Astrocyte of the spinal cord (primary cell): ENCODE measurements at places on chromosomes 16 and 17.

GRCh38 chr16:57999366-57999970 lies 1.0 kb downstream of the ZNF319 start:
- DNase-seq, result peak; percentile 42

DNA sequence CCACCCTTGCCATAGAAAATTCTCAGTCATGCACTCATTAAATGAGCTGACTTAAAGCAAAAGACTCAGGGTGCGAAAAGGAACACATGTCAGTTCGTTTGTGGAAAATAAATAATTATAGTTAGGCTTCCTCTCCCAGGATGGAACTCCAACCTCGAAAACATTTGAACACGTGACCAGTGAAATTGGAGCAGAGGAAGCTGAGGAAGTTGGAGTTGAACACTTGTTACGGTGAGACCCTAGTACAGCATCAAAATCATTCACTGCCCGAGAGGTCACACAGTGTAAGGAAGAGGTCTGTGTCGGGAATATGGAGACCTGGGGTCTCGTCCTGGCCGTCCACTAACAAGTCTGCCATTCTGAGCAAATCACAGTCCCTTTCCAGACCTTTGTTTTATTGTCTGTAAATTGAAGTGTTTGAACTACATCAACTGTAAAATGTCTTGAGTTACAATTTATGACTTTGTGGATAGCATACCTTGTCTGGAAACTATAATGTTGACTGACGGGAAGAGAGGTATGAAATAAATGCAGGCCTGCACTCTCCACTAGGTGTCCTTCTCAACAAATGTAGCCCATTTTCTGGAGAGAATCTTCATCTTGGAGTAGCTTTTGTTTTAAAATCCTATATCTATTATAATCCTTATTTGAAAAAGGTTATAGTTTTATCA lies 7.7 kb downstream of the PSMD7 start:
- no peak for DNase-seq

GRCh38 chr16:9950658-9951057 lies 231.6 kb downstream of the GRIN2A start:
- no peak for DNase-seq

DNA sequence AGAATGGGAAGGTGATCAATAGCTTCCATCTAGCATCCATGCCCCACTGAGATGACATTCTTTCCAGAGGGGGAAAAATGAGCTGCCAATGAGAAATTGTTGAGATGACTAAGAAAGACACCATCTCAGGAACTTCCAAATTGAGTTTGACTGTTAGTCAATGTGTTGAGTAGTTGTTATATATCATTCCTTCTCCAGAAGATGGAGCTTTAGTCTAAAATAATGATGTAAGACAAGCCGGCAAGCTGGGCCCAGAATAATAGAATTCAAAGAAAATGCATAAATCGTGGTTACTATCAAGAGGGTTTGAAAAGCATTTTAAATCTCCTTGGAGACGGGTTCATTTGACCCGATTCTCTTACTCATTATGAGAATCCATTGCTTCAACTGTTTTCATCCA lies 71.0 kb upstream of the ATF7IP2 start:
- peak; percentile 16 for DNase-seq

DNA sequence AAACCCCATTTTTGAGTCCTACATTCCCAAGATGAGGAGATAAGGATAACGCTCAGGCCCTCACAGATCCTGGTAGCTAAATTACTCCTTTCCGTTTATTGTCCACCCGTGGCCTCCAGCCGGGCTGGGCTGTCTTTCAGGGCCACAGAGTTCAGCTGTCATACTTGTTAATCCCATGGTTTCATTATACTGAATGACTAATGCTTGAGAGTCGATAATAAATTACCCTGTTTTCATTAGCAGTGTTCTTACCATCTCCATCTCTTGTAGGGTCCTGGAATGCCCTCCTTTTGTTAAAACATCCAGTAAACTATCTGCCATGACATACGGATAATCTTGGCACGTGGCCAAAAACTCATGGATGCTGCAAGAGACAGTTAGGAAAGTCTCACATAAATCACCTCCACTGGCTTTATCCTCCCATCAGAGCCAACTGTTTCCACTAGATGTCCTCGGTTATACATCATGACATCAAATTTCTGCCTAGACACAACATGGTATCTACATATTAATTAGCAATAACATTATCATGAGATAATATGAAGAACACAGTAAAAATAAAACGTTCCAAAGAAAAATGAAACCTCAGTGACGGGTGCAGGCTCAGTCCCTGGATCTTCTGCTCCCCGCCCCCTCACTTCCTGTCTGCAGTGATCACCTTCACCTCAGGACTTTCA lies 45.3 kb downstream of the BRD7 start:
- DNase-seq, result peak; percentile 38

DNA sequence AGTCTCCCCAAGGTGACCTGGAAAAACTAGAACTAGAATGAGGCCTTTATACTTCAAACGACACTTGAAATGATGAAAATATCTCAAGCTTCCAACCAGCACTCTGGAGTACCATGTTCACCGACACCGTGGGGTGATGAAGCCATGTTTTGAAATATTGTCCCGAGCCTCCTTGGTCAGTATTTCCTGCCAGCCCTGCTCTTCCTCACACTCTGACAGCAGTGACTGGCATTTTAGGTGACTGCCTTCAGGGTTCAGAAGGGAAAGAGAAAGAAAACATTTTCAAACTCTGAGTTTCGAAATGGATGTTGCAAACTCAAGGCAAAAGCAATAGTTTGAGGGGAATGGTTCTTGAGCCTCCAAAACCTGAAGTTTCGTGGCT lies 39.3 kb upstream of the IRX6 start:
- DNase-seq, result no peak

GRCh38 chr16:67923414-67924116 lies 8.1 kb downstream of the CTRL start:
- no peak for DNase-seq

DNA sequence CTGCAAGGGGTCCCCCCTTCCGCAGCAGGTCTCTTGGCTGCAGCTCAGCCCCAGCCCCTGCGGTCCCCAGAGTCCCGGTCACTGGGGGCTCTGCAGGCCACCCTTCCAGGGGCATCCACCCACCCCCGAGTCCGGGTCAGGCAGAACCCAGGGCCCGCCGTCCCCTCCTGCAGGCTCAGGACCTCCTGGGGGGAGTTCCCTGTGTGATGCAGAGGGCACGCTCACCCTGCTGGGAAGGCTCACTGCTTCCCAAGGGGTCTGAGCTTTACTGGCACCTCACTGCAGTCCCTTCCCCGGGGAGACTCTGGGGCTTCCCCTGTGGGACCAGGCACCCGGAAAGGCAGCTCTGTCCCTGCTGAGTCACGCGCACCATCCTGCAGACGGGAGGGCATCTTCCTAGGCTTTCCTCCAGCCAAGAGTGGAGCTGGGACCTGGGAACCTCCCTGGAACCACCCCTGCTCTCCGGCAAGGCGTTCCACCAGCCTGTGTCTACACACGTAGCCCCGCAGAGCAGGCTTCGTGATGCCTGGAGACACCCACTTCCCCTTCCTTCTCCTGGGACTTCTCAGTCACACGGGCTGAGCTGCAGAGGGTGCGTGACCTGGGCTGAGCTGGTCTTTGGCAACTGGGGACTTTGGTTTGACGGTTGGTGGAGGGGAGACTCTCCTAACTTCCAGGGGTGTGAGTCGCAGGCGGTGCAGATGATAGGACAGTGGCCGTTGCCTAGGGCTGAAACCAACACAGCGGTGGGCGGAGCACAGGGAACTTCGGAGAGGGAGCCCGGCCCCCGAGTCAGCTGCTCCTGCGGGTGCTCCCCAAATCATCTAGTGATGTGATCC lies 23.4 kb downstream of the SLC25A10 start:
- DNase-seq, result no peak
